Midbrain (tissue), 1 donor: ENCODE measurements at places on chromosomes 1 and 21.

- DNase-seq: no peak
These were observed 593.3 kb downstream of the MATN1 start for GRCh38 chr1:30130099-30130498.

GRCh38 chr1:89608984-89609725 is 23.8 kb upstream of the LRRC8C start:
- no peak for DNase-seq

DNA sequence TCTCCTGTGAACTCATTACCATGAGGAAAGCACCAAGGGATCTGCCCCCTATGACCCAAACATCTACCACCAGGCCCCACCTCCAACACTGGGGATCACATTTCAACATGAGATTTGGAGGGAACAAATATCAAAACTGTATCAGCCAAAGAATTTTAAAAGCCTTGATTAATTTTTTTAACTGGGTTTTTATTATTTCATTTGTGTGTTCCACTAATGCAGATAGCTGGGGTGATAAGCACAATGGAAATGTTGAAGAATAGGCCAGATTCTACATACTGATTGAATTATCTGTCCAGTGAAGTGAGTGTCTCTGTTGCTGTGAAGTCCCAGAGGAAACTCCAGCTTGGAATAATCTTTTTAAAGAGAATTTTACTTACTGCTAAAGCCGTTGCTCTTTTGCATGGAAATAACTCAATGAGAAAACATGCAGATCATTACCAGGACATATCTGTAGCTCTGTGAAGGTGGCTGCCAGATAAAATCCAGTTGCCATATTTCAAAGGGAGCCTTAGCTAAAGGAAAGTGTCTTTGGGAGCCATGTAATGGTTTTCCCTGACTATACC is 44.4 kb upstream of the DHCR24 start:
- DNase-seq: no peak

DNA sequence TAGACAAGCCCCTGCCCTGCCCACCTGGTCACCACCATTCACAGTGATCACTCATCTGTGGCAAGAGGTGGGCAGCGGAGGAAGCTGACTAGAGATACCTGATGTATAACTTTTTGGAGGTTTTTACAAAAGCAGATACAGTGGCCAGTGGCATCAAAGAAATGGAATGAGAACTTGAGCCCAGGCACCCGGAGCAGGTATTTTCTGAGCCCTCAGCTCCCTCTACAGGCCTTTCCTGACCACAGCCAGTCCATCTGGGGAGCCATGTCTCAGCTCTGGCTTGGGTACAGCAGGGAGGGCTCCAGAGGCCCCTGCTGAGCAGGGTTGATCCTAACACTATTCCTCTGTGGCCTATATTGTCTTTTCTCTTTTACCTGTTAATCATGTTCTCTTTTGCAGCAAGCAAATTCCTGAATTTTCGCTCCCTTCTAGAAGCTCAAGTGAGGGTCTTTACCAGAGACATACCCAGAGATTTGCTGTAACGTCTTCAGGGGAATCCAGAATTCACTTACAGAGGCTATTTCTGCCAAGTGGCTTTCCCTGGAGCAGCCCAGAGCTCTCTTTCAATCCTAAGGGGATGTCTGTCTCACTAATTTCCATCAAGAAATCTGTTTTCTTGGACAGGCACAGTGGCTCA is 27.3 kb downstream of the GPR157 start:
- DNase-seq: peak; percentile 11

GRCh38 chr1:94636624-94637023 is 95.1 kb upstream of the F3 start:
- no peak for DNase-seq

DNA sequence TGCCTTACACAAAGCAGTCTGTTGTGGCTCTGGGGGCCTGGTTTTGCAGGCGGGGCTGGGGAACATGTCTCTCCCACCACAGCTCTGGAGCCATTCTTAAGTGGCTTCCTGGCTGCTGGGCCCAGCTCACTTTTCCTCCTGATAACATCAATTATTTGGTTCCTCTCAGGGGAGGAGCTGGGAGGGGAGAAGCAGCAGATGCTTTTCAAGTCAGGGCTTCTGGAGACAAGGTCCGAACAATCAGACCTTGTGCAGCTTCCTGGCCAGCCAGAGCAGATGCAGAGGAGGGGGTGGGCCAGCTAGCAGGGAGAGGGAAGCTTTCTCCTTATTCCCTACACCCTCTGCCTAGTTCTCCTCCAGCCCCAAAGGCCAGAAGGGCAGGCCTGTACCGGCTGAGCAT is 3.7 kb upstream of the PAQR6 start:
- no peak for DNase-seq

DNA sequence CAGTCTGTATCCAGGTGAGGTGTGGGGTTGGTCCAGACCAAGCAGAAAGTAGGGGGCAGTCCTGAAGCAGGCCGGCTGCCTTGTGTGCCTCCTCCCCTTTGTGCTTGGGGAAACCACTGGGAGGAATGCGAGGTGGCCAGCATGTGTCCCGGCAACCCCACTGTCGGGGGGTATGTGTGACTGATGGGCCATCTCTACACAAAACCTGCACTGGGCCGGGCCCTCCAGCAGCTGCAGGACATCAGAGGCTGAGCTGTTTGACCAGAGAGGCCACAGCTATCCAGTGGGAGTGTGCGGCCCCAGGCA is 33.3 kb downstream of the TMEM51 start:
- DNase-seq: no peak

- no peak for DNase-seq
These were observed 34.7 kb downstream of the TUFT1 start for GRCh38 chr1:151574575-151575529.

- peak; percentile 47 for DNase-seq
These were observed 722 bp downstream of the TUT4 start for GRCh38 chr1:52552236-52552504.

DNA sequence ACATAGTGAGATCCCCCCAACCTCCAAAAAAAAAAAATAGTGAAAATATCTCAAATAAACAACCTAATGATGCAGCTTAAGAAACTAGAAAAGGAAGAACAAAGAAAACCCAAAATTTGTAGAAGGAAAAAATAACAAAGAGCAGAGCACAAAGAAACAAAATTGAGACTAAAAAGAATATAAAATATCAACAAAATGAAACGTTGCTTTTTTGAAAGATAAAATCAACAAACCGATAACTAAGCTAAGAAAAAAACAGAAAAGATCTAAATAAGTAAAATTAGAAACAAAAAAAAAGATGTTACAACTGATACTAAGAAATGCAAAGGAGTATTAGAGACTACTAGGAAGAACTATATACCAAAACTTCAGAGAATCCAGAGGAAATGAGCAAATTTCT is 139.3 kb upstream of the PALMD start:
- no peak for DNase-seq

DNA sequence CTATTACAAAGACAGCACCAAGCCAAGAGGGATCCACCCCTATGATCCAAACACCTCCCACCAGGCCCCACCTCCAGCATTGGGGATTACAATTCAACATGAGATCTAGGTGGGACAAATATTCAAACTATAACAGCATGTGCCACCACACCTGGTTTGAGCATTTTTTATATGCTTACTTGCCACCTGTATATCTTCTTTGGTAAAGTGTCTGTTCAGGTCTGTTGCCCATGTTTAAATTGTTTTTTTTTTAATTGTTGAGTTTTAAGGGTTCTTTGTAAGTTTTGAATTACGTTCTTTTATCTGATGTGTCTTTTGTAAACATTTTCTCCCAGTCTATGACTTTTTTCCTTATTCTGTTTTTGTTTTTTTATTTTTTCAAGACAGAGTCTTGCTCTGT is 83.4 kb downstream of the LRIG2 start:
- no peak for DNase-seq

DNA sequence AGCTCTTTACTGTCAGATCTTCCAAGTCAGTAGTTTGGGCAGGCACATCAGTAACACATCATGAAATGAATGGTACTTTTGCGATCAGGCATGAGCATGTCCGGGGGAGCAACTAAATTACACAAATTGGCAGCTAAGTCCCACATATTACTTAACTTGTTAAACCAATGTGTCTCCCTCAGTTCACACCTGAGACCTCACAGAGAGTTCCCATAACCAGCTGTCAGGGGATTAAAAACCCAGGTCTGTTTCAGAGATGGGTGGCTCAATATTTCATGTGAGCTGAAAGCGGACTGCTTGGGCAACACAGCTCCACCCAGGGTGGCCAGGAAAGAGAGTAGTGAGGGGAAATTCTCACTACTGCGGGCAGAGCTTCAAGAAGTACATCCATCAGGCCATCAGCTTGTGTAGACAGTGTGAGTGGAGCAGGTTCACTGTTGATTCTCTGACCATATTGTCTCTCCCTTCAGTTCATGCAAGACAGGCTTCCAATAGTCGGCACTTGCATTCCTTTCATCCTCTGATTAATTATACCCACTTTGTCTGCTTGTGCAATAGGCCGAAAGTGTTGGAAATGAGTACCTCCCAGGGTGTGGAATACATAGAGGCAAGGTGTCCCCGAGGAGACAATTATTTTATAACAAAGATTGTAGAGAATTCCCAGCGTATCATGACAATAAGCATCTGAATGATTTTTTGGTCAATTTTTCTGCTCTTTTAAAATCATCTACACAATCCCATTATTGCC is 139.9 kb downstream of the PTGER3 start:
- DNase-seq: no peak

- DNase-seq: no peak
These were observed 142.4 kb downstream of the ZP4 start for GRCh38 chr1:237748171-237748960.

- peak; percentile 46 for DNase-seq
These were observed 81.6 kb downstream of the CD58 start for GRCh38 chr1:116489231-116489697.

- no peak for DNase-seq
These were observed 9.1 kb upstream of the TMEM61 start for GRCh38 chr1:54971317-54971791.

GRCh38 chr1:83787246-83787998 is 211.5 kb downstream of the TTLL7 start:
- DNase-seq: no peak

DNA sequence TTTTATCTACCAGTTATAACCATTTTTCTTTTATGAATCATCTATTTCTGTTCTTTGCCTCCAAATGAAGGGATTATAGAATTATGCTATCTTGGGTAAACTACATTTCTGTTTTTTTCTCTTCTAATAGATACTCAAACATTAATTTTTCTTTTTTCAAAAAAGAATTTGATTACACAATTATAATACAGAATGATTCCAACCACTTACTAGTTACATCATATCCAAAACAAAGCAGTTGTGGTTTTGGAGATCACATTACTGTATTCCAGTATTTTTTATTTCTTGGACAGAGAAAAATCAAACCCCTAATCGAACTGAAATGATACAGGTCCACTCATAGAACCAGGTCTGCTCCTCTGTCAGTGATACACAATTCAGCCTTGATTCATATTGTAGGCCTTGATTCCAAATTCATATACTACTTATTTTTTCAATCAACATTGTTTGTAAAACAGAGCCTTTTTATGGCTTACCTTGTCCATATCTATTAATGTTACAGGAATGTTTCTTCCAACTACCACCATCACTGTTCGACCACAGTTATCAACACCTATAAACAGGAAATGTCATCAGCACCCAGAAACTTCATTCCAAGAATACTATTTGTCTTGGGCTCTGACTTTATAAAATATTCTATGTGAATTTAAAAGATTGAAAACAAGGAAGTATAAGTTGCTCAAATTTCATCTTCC is 43.2 kb downstream of the GDAP2 start:
- no peak for DNase-seq

GRCh38 chr1:24759492-24759891 is 14.2 kb downstream of the CLIC4 start:
- no peak for DNase-seq

DNA sequence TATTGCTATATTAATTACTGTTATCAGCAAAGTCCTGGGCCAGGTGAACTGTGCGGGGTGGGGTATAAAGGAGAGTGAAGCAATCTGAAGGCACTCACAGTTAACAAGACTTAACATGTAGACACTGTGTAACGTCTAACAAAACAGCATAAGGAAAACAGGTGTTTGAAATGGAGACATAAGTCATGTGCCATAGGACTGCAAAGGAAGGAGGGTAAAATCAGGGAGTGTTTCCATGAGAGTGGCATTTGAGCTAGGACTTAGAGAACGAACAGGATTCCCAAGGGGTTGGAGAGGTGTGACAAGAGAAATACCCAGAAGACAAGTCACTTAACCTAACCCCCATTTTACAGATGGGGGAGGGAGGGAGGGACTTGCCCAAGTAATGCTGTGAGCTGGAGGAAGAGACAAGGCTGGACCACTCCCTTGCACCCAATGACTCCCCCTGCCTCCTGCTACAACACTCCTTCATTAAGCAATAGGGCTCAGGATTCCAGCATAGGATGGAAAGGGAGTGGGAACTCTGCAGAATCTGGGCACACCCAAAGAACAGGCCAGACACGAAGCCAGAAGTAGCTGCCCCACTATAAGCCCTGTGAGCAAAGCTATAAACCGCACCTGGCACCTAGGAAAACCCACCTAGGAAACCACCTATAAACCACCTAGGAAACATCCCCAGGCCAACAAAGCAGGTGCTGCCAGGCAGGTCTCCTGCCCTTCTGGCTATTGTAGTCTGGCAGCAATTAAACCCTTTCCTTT is 6.6 kb downstream of the PEF1 start:
- no peak for DNase-seq

DNA sequence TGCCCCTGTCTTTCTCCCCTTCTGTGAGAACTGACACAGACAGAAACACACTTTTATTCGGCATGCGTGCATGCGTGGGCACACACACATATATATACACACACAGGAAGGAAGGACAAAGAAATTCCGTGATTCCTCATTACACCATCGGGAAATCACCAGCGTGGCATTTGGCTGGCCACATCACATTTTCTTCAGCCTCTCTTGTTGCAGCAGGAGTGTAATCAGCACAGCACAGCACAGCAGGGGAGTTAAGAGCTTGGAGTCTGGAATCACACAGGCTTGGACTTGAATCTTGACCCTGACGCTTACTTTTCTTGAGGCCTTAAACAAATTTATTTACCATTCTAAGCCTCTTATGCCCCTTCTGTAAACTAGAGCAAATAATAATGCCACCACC is 45.3 kb upstream of the EPHA8 start:
- no peak for DNase-seq

DNA sequence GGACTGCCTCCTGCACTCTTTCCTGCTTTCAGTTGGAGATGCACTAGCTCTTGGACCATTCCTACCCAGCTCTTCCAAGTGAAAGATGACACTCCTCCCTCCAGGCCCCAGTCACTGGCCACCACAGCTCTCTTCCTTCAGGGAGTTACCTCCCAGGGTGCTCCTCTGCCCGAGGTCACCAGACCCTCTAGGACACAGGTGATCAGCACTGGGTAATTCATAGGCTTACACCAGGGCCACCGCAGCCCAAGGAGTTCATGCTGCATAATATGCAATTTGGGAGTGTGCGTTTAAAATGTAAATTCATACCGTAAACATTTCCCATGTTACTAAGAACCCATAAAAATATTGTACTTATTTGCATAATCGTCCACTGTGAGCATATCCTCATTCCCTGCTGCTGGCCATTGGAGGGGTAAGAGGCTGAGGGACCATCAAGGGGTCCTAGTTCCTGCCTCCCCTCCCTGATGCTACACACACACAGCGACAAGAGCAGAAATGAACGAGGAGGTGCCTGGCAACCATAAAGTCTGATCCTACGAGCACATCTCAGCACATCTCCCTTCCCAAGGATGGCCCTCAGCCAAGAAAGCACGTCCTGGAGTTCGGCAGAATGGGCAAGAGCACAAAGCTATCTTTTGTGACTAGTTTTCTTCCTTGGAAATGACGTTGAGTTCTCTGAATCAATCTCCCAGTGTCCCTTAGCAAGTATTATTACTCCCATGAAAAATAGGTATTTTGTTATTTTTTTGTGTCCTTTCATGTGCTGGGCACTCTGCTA is 222.9 kb upstream of the RAB4A start:
- no peak for DNase-seq

GRCh38 chr1:106200711-106201110 is 855.8 kb upstream of the PRMT6 start:
- DNase-seq: no peak
